ENCODE measurements at places on chromosomes 6 and 20. TPM values are rescaled to one million over a fixed set of nuclear protein-coding genes. Genes with fewer than 3 reads are reported as not detected.

EEF1A2 gene
- polyA plus RNA-seq: 858 TPM

SMLR1 gene
- 0.24 TPM for polyA plus RNA-seq

UBE2V1 gene
- polyA plus RNA-seq: 121 TPM

TSHZ2 gene
- 14.1 TPM for polyA plus RNA-seq

PERP gene
- 1.1 TPM for polyA plus RNA-seq

AVP gene
- polyA plus RNA-seq: not detected

RBL1 gene
- polyA plus RNA-seq: 9.3 TPM

HSPA1L gene
- 3.9 TPM for polyA plus RNA-seq

FNDC11 gene
- polyA plus RNA-seq: 0.35 TPM

ECT2L gene
- polyA plus RNA-seq: 0.36 TPM

TFAP2B gene
- polyA plus RNA-seq: 0.03 TPM

HTR1E gene
- polyA plus RNA-seq: not detected

TRPC4AP gene
- 49.6 TPM for polyA plus RNA-seq

All from muscle of back (tissue), 13 donors.